G401 (cell line): ENCODE measurements at places on chromosomes 11 and 22. TPM values are rescaled to one million over a fixed set of nuclear protein-coding genes. Genes with fewer than 3 reads are reported as not detected.

- no peak for DNase-seq
Observed at GRCh38 chr11:44267006-44267749, 42.8 kb downstream of the ALX4 start.

DNA sequence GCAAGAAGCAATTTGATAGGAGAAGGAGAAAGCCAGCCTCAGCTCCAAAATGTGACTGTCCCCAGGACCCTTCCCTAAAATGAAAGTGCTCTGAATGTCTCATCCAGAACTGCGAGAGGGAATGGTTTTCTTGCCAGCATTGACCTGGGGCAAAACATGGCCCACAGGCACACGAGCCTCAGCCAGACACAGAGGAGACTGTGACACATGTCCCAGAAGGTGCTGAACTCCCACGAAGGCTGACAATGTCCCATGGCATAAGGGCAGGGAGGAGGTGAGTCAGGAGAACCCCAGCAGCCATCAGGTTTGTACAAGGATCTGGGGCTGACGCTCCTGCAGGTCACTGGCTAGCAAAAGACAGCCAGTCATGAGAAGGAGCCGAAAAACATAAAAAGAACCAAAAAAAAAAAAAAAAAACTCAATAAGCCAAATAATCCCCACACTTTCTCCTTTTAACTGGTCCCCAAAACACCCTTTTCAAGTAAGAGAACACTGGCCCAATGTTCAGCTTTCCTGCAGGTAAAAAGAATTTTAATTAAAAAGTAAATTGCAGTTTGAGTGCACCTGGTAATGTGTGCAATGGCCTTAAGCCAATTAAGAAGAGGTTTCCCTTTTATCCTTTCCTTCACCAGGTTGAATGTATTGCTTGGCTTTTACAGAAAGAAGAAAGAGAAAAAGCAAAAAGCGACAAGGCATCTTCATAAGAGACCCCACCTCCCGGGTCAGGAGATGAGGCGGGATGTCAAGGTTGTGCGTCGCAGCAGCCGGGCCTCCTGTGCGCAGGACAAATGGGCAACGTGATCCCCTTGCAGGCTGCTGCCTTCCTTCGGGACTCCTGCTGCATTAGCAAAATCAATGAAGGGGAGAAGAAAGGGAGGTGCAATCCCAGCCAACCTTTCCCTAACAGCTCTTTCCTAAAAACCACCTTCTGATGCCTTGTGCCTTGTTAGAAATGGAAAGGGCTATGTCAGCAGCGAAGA is 43.6 kb downstream of the GALNT18 start:
- peak; percentile 19 for DNase-seq

DNA sequence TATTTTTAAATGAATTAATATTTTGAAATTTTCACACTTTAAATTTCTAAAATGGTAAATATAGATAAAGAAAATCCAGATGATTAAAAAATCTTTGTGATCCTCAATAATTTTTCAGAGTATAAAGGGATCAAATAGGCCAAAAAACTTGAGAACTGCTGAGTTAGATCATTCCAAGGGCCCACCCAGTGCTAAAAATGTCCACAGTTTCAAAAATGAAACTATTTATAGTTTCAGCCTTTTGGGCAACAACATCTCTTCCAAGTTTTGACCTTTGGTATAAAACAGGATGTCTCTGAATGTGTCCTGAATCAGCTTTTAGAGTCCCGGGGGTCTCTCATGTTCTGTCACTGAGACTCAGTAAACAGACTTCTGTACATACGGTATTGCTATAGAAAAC is 20.9 kb upstream of the BAIAP2L2 start:
- no peak for DNase-seq

CCDC134 gene
- total RNA-seq, result 10.0 and 10.8 TPM in 2 replicates

GRCh38 chr11:3123305-3123704 is 41.8 kb downstream of the OSBPL5 start:
- peak; percentile 80 for DNase-seq

- no peak for DNase-seq
Observed at GRCh38 chr11:36460220-36460619, 49.9 kb downstream of the TRAF6 start.

DNA sequence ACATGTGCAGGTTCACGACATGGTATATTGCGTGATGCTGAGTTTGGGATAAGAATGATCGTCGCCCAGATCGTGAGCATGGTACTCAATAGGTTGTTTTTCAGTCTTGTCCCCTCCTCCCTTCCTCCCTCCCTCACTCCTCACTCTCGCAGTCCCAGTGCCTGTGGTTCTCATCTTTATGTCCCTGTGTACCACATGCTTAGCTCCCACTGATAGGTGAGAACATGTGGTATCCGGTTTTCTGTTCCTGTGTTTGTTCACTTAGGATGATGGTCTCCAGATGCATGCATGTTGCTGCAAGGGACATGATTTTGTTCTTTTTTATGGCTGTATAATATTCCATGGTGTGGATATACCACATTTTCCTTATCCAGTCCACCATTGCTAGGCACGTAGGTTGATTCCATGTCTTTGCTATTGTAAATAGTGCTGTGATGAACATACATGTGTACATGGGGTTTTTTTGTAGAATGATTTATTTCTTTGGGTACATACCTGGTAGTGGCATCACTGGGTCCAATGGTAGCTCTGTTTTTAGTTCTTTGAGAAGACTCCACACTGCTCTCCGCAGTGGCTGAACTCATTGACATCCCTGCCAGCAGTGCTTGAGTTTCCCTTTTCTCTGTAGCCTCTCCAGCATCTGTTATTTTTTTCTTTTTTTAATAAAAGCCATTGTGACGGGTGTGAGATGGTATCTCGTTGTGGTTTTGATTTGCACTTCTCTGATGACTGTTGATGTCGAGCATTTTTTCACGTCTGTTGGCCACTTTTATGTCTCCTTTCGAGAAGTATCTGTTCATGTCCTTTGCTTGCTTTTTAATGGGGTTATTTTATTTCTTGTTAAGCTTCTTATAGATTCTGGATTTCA is 16.4 kb downstream of the ZBED4 start:
- DNase-seq, result no peak

- no peak for DNase-seq
Observed at GRCh38 chr11:8022876-8023275, 35.7 kb downstream of the EIF3F start.

NFAM1 gene
- total RNA-seq, result 0.47 and 1.2 TPM in 2 replicates

DDI1 gene
- not detected in 2 replicates for total RNA-seq

- DNase-seq, result peak; percentile 99
Observed at GRCh38 chr22:42906605-42907348, 49.7 kb upstream of the ARFGAP3 start.

DNA sequence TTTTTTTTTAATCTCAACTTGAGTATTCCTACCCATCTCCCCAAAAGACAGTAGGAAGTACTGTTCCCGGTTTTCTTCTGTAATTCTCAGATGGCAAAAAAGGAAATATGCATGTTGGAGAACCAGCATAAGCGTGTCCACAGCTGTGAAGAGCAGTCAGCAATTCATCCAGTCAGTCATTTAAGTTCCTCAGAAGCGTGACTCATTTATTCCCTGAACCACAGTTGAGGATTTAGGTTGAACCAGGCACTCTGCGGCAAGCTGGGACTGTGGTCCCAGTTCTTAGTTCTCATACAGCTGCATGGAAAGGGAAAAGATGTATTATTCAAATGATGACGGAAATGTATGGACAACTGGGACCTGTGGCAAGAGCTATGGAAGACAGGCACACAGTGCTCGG is 61.0 kb upstream of the MYO18B start:
- DNase-seq, result no peak

- DNase-seq, result peak; percentile 23
Observed at GRCh38 chr11:78961937-78962701, 387.5 kb upstream of the NARS2 start.

GRCh38 chr11:128359515-128359914 is 227.8 kb downstream of the ETS1 start:
- no peak for DNase-seq

PITPNB gene
- total RNA-seq, result 10.0 and 29.5 TPM in 2 replicates

GRCh38 chr22:19011075-19011474 is 75.0 kb upstream of the PRODH start:
- no peak for DNase-seq

DNA sequence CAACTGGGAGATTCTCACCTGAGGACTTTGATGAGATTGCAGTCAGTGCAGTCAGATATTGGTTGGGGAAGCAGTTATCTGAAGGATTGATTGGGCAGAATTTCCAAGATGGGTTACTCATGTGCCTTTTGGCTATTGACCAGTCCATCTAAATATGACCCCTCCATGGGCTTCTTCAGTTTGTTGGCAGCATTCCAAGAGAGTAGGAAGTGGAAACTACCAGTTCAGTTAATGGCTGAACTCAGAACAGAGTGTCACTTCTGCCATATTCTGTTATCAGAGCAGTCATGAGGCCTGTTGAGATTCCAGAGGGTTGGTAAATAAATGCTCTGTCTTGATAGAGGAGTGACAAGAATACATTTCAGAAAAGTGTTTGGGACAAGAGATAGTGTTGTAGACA is 71.0 kb downstream of the CYP2R1 start:
- no peak for DNase-seq

TMEM132A gene
- 51.7 and 53.5 TPM in 2 replicates for total RNA-seq

- no peak for DNase-seq
Observed at GRCh38 chr11:131476266-131476665, 105.9 kb downstream of the NTM start.

TEX54 gene
- total RNA-seq, result not detected in 2 replicates

GRCh38 chr22:20025401-20026203 is 4.7 kb downstream of the TANGO2 start:
- DNase-seq, result no peak

DNA sequence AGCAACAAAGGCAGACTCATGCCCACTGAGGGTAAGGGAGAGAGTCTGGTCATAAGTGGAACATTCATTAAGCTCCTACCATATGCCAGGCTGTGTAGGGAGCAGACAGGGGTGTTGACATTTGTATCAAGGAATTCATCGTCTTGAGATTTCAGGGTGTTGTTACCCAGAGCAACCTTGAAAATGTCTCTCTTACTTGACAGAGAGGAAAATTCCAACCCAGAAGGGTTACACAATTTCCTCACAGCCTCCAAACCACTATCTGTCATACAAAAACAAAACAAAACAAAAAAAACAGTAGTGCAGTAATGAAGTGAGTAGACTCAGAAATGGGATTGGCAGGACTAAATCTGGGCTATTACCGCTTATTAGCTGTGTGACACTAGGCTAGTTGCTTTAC is 113.2 kb downstream of the MIAT start:
- no peak for DNase-seq

- no peak for DNase-seq
Observed at GRCh38 chr22:20029550-20030225, 8.8 kb downstream of the TANGO2 start.

OR8B3 gene
- not detected in 2 replicates for total RNA-seq

CLCF1 gene
- 1.9 and 4.2 TPM in 2 replicates for total RNA-seq

DNA sequence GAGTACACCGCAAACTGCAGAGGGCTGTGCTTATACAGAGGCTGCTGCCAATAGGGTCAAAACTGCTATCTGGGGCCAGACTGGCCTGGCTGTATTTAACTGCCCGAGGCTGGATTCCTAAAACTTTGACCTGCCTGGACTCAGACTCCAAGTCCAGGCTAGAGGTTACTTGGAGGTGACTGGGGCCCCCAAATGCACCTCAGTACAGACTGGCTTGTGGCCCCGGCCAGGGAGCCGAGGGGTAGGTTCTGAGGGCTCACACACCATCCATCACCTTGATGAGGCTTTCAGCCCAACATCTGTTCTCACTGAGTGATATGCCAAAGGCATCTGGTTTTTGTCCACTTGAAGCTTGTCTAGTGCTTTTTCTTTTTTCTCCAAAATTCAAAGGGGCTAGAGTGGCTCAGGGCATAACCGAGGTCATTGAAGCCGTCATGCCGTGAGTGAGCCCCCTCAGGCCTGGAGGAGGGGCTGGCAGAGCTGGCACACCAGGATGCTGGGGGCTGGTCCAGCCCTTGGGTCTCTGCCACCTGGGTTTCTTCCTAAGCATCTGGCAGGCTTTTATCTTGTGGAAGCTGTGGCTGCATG is 52.4 kb upstream of the TTLL12 start:
- DNase-seq, result no peak

GRCh38 chr11:13163158-13163557 is 114.4 kb upstream of the BMAL1 start:
- DNase-seq, result no peak

UBQLNL gene
- total RNA-seq, result not detected in 2 replicates

DNA sequence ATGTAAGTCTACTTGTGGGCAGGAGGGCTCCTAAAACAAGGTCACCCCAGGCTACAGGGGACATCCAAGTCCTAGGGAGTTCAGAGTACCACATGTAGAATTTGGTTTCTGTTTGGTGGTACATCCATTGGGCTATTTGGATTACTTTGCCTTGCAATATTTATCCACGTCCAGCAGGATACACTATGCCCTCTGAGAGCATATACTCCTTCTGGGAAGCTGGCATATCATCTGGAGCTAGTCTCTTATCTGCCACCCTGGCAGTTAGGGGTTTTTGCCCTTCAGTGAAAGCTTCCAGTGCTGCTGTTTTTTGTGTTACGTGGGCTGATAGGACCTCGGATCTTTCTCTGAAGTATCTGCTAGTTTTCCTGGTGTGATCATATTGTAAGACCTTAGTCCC is 7.3 kb downstream of the LMO2 start:
- no peak for DNase-seq

DNA sequence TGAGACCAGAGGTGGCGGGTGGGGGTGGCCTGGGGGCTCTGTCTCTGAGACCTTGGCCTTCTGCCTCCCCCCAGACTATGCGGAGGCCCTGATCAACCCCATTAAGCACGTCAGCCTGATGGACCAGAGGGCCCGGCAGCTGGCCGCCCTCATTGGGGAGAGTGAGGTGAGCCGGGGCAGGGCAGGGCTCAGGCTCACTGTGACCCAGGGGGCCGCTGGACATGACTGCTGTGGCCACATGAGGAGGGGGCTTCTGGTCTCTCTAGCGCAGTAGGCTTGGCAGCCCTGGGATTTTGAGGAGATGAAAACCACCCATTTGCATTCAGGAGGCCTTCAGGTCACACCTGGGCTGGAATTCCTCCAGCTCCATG is 12.6 kb downstream of the PLCB3 start:
- no peak for DNase-seq

GRCh38 chr11:35787013-35787504 is 124.5 kb downstream of the TRIM44 start:
- DNase-seq, result no peak

KCNQ1 gene
- total RNA-seq, result 0.85 TPM in 1 of 2 replicates, not detected in the other

OR52I2 gene
- not detected in 2 replicates for total RNA-seq

JHY gene
- total RNA-seq, result 0.81 TPM in 1 of 2 replicates, not detected in the other

ZDHHC5 gene
- 46.5 and 49.0 TPM in 2 replicates for total RNA-seq

DNA sequence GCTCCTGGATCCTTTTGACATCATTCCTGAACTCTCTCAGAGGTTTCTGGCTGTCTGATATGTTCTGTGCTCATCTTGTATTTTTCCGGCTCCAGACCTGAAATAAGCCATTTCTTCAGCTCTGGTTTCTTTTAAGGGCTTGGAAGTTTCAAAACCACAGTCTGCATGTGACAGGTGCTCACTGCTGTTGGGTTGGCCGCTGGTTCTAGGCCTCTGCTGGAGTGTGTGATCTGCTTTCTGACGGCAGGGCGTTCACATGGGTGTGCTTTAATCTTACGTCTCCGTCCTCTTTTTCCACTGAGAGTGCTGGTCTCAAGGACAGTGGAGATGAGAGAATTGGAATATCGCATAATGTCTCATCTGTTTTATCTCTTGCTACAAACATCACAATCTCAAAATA is 10.3 kb downstream of the ZBED4 start:
- no peak for DNase-seq

- peak; percentile 76 for DNase-seq
Observed at GRCh38 chr22:49801391-49802060, 26.1 kb downstream of the BRD1 start.

GRCh38 chr11:104076455-104076854 is 40.0 kb downstream of the DDI1 start:
- DNase-seq, result no peak

- DNase-seq, result no peak
Observed at GRCh38 chr22:37896181-37896592, 9.9 kb upstream of the MICALL1 start.
